Activated naive CD8-positive, alpha-beta T cell treated with anti-CD3 and anti-CD28 coated beads for 36 hours (primary cell): ENCODE measurements at places on chromosomes 3 and 15.
A peak's percentile ranks its signal among the peaks of the same experiment; 100 is the strongest.

GRCh38 chr15:41966920-41967465 lies 5.4 kb downstream of the EHD4 start:
- DNase-seq, result no peak

- DNase-seq, result no peak
These were observed 448 bp upstream of the KBTBD12 start for GRCh38 chr3:127914584-127914983.

DNA sequence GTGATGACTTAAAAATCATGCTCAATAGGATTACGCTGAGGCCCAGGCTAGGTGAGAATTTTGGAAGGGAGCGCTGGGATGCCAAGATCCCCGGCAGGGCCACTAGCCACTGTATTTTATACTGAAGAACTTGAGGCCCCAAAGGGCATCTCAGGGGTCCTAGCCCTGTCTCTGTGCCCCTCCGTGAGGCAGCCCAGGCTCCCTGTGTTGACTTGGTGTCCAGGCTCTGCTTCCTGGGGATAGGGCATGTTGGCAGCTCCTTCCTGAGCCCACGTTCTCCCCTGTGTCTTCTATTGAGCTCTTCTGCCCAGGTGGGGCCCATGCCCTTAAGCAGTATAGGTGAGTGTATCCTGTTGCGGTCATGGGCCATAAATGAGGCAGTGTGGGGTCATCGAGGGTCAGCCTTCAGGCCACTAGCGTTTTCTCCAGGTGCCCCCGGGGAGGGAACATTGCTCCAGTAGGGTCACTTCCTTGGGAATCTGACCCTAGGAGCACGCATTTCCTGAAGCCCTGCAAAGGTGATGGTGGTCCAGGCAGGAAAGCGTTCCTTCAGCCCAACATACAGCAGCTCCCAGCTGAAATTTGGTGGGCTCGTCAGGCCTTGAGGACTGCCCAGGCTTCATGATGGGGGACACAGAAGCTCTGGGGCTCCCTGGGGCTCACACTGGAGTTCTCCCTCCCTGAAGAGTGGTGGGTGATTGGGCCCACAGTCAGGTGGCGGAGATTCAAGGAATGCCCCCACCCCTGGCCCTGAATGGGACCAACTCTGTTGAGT lies 189.4 kb downstream of the UBE3A start:
- DNase-seq, result no peak

GRCh38 chr15:77775373-77775772 lies 142.7 kb upstream of the LINGO1 start:
- DNase-seq, result no peak

DNA sequence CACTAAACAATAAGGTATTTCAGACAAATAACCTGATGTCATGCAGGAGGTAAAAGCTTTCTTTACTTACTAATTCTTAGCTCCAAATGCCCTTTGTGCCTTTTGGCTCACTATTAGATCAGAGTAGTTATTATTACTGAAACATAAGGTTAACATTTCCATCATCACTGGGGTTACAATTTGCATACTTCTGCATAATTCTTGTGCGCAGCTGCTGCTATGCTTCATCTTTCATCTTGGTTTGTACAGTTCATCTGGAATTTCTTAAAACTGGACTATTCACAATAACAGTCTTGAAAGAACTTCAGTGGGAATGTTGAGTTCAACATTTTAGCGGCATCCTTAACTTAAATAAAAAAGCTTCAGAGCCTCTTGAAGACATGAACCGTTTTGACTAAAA lies 383.2 kb upstream of the ADAMTS9 start:
- no peak for DNase-seq

GRCh38 chr3:137110392-137110996 lies 152.7 kb downstream of the IL20RB start:
- no peak for DNase-seq

GRCh38 chr3:19540464-19540863 lies 392.2 kb downstream of the KCNH8 start:
- DNase-seq, result no peak

GRCh38 chr15:42549032-42549491 lies 424 bp downstream of the HAUS2 start:
- DNase-seq, result no peak

GRCh38 chr3:159266779-159267178 lies 464.9 kb downstream of the MFSD1 start:
- DNase-seq, result peak; percentile 8

- no peak for DNase-seq
These were observed 1.1 kb downstream of the MRPL47 start for GRCh38 chr3:179603321-179603720.

DNA sequence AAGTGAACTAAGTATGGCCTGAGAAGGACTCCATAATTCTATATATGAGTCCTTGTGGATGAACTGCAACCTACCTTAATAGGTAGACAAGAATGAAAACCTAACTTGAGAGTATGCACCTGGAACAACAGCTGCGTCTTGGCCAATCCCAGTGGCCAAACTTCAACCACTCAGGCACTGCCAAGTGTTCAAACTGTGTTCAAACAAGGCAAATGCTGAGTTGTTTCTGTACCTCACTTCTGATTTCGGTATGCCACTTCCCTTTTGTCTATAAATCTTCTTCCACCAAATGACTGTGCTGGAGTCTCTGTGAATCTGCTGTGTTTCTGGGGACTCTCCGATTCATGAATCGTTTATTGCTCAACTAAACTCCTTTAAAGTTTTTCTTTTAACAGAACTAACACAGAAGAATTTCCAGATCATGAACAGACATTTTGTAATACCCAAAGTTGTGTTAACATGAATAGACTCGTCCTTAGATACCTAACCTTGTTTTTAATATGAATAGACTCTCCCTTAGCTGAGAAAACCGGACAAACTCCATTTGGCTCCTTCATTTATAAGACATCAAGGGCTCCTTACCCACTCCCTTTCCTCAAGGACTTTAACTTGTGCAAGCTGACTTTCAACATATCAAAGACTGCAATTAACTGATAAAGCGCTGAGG lies 4.1 kb downstream of the ZNF717 start:
- no peak for DNase-seq
